ENCODE measurements at places on chromosomes 16 and 17.

GRCh38 chr16:83706394-83706793 lies 101.4 kb upstream of the HSBP1 start:
- peak; percentile 17 for DNase-seq

DNA sequence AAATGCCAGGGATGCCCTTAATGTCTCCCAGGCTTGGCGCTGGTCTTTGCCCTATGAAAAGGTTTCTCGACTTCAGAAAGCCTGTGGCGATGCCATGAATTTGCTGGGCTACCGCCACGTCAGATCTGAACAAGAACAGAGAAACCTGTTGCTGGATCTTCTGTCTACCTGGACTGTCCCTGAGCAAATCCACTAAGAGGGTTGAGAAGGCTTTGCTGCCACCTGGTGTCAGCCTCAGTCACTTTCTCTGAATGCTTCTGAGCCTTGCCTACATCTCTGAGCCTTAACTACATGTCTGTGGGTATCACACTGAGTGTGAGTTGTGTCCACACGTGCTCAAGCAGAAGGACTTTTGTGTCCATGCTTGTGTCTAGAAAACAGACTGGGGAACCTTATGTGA lies 11.4 kb downstream of the CHST4 start:
- DNase-seq, result peak; percentile 54

DNA sequence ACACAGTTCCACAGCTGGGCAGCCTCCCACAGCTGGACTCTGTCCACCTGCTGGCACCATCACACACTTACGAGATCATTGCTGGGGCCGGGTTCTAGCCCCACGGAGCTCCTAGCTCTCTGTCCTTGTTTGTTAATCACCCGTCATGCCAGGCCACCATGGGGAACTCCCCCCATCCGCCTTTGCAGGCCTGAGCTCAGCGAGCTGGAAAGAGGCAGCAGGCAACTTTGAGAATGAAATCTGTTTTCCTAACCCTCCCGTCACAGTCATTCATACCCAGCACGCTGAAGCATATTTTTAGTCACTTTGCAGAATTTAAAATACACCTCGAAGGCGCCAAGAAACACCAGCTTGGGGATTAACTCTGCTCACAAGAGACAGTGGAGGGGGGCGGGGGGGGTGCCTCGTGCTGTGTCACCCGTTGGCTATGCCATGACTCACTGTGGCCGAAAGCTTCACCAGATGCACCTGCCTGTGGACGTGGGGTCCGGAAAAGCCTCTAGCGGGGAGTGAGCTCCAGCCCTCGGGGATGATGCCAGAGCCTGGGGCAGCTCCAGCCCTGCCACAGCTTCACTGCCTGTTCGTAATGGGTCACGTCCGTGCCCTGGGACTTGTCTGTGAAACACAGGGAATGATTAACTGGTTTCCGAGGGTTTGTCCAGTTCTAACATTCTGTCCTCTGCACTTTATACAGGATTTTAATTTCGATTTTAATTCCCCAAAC lies 1.4 kb upstream of the SPNS2 start:
- DNase-seq, result peak; percentile 42

DNA sequence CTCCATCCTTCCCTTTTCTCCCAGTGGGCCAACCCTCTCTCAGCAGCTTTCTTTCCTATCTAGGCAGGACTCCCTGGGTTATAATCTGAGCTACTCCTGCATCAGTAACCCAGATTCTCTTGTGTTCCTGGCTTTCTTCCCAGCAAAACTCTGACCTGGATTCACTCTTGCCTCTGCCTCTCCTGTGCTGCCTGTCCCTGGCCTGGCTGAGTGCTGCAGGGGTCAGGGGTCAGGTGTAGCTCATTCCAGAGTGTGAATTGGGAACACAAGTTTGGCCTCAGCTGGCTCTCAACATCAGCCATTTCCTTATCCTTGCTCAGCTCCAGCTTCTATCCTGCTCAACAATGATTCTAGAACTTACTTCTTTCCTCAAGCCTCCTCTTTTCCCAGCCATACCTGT lies 2.5 kb upstream of the ST6GALNAC2 start:
- DNase-seq, result no peak

GRCh38 chr16:57611706-57612105 lies 16.7 kb upstream of the ADGRG1 start:
- no peak for DNase-seq

GRCh38 chr16:30839523-30840227 lies 52.7 kb upstream of the ZNF629 start:
- DNase-seq, result no peak
